NCI-H1930 (cell line): ENCODE measurements at places on chromosomes 1 and 21.

GRCh38 chr1:201711811-201712210 lies 117.1 kb upstream of the IPO9 start:
- DNase-seq: no peak

DNA sequence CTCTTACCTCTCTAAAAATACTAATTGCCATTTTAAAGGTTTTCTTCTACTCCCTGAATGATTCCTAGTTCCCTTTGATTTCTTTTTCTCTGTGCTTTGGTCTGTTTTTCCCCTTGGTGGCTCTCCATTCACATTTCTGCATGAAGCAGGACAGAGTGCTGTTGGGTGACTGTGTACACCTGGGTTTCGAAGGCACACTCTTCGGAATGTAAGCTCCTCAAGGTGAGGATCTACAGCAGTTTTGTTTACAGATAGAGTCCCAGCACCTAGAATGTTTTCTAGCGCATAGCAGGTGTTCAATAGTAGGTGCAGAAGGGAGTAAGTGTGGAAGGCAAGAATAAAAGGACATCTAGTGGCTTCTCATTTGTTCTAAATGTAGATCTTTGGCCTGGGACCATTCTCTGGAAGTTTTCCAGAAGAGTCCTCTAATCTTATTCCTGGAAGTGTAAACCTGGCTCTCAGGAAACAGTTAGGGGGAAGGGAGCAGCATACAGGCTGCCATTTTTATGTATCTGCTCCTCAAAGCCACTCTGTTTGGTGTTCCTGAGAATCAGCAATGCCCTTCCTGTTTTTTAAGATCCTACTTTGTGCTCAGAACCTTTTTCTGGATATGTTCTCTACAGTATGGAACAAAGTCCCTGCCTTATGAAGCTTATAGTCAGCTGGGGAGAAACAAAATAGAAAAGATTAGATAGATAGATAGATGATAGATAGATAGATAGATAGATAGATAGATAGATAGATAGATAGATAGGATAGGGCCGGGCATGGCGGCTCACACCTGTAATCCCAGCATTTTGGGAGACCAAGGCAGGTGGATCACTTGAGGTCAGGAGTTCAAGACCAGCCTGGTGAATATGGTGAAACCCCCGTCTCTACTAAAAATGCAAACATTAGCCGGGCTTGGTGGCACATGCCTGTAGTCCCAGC lies 22.8 kb upstream of the EFNA1 start:
- no peak for DNase-seq

GRCh38 chr1:201505503-201505890 lies 1.4 kb downstream of the CSRP1 start:
- DNase-seq: no peak

DNA sequence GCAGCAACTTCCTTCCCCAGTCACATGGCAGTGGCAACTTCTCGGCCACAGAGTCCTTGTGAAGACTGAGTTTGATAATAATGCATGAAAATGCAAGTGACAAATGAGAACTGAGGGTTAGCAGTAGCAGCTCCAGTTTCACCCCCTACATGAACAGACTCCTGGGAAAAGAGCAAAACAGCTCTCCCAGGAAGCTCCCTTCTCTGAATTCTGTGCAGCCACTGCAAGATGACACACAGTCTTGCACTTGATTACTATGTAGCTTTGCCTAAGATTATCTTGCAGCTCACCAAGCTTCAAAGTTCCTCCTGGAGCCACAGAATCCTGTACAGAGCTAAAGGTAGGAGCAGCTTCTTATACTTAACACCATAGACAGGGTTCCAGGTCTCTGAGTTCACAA lies 4.7 kb downstream of the PGBD5 start:
- no peak for DNase-seq

DNA sequence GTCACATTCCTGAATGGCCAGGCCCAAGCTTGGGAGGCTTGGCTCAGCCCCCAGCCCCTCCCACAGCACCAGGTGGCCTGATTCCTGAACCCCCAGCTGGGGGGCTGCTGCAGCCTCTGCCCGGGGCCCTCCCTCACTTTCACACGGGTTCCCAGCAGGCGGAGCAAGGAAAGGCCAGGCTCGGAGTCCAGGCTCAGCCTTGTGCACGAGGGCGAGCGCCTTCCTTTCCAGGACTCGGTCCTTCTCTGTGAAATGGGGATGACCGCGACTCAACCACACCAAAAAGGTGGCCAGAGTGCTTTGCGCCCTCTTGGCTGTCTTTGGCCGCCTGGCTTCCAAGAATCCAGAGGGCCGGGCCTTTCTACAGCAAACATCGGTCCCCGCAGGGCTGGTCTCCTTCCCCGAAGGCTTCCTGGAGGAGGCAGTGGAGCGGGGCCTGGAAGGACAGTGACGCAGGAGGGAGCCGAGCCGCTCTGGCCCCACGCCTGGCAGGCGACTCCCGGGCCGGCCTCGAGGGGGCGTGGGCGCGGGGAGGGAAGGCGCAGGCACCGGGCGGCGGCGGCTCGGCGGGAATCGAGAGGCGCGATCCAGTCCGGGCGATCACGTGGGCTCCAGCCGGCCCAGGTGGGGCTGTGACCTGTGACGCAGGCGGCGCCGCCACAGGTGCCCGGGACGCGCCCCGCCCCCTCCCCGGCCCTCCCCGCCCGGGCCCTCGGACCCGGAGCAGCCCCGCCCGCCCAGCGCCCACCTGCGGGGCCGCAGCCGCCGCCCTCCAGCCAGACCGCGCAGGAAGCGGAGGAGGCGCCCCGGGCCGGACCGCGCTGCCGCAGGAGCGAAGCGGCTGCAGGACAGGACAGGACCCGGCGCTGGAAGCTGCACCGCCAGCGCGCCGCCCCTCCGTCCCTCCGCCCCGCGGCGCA lies at the start of gene ARHGEF16:
Gene ARHGEF16 (plus strand): TSS at position 775 of the 920 bp plus-strand sequence. CDS start 8,420 bp downstream, outside the sequence.
- DNase-seq: peak; percentile 78

GRCh38 chr1:172760121-172760520 lies 101.2 kb downstream of the FASLG start:
- DNase-seq: no peak

GRCh38 chr1:2277741-2278488 lies 49.8 kb downstream of the SKI start:
- DNase-seq: no peak

GRCh38 chr1:14696761-14697160 lies 98.3 kb downstream of the KAZN start:
- no peak for DNase-seq

GRCh38 chr1:184892116-184892515 lies 82.2 kb downstream of the NIBAN1 start:
- DNase-seq: no peak

- no peak for DNase-seq
Observed at GRCh38 chr1:200784576-200784975, 45.9 kb downstream of the CAMSAP2 start.

DNA sequence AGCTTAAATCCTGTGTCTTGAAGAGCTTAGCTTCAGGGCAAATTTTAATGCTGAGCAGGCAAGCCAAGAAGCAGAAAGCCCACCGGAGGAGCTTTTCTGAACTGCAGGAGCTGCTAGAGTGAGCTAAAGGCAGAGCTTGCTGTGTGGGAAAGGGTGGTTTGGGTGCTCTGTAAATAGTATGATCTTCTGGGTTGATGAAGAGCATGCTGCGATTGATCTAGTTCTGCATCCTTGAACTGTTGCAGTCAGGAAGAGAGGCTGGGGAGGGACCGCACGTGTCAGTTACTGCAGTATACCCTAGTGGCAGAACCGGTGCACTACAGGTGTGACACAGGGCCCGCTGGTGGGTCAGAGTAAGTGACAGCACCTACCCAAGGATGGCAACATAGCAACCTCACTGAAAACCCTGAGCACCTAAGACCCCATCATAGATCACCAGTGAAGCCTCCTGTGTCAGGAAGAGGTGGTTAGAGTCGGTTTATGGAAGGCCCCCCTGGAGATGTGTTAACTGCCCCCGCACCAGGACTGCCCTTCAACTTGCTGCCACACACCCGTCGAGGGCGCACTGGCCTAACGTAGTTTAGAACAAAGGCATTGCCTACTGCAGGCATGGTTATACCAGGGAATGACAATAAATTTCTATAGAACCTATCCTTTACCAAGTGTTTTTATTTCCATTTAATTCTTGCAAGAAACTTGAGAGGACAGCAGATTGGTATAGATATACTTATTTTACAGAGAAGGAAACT lies 146.0 kb upstream of the KIAA0040 start:
- no peak for DNase-seq

GRCh38 chr1:23366598-23366997 lies 3.0 kb downstream of the ZNF436 start:
- no peak for DNase-seq

- no peak for DNase-seq
Observed at GRCh38 chr1:113320272-113320671, 70.0 kb upstream of the MAGI3 start.

DNA sequence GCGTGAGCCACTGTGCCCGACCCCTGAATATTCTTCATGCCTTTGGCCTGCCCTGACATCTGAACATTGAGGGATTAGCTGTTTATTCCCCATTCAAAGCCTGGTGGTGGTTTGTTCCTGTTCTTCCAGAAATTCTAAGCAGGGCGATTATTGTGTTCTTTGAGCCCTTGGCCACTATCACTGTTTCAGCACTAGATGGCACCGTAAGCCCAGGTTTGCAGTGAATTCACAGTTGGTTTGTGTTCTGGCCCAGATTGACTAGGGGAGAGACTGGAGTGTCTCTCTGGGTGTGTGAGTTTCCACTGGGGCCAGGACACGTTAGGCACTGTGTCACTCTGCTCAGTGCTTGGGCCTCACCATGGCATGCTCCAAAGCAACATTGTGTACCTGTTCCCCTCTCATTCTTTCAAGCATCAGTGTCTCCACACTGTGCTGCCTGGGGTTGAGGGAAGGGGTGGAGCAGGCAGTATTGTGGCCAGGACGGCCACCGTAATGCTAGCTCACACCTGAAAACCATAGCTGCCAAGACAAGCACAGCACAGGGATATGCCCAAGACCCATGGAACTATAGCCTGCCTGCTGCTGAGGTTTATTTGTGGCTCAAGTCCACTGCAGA lies 52.7 kb downstream of the PKN2 start:
- DNase-seq: no peak

DNA sequence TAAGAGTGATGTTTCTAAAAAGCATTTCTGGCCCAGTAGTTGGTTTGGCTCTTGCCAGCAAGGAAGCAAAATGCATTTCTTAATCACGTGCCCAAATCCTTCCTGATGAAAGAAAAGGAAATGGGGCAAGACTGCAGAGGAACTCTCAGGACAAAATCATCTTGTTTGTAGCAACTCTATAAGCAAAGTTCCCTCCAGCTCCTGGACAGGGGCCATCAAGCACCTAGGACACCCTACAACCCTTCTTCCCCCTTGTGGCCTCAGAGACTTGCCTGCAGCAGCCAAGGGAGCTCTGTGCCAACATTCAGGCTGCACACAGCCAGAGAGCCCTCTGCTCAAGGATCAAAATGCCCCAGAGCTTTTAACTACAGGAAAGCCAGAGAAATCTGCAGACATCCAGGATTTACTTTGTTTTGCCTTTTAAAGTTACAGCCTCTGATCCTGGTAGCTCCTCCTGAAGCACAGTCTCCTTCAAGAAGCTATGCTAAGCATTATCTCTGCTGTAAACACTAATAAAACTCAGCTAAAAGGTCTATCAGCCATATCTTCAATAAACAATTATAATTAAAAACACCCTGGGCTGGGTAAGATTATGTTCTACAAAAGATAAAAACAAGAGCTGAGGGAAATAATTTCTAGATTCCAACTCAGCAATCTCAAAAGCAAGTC lies 105.0 kb downstream of the KIAA0319L start:
- DNase-seq: no peak

DNA sequence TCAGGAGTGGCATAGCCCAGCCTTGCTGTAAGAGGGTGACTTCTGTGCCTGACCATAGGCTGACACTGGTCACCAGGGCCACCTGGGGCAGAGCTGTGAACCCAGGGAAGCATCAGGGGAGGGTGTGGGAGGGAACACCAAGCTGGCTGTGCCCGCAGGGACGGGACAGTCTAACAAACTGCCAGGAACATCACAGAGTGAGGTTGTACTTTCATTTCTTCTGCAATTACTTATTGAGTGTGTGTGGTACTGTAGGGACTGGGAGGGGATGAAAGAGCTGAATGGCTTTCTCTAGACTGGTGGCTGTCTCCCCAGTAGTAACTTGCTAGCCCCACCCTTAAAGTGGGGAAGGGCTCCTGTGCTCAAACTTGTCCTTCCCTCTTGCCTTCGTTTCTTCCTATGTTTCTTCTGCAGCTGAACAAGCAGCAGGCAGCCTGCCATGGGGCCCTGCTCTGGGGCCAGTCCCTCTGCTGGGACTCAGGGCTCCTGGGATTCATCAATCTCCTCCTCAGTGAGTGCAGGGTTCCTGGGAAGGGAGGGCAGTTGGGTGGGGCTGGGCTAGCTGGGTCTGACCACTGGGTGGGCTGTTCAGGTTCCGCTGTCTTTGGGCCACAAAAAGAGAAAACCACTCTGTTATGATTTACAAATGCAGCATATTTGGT lies 39.7 kb upstream of the ETV3 start:
- no peak for DNase-seq

DNA sequence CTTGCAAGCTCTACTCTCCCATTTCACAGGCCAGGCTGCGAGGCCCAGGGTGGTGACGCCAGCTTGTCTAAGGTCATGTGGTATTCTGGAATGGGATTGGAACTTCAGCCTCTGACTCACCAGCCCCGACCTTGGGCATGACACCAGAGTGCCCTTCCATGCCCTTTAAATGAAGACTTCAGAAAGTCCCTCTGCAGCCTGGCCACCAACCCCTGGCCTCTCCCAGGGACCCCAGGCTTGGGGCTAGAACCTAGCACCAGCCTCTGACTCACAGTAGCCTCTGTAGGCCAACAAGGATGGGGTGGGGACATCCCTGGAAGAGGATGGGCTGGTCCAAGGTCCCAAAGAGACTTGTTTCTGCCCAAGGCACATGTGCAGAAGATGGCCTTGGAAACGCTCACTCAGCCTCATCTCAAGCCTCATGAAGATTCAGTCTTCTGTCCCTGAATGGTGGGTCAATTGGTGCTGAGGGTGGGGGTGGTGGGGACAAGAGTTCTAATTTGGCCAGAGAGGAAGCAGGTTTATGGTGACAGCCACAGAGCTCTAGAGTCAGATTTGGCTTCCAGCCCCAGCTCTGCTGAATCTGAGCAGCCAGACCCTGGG lies 36.1 kb upstream of the RUNX3 start:
- DNase-seq: no peak

GRCh38 chr1:33296082-33296458 lies 24.8 kb downstream of the A3GALT2 start:
- DNase-seq: no peak

DNA sequence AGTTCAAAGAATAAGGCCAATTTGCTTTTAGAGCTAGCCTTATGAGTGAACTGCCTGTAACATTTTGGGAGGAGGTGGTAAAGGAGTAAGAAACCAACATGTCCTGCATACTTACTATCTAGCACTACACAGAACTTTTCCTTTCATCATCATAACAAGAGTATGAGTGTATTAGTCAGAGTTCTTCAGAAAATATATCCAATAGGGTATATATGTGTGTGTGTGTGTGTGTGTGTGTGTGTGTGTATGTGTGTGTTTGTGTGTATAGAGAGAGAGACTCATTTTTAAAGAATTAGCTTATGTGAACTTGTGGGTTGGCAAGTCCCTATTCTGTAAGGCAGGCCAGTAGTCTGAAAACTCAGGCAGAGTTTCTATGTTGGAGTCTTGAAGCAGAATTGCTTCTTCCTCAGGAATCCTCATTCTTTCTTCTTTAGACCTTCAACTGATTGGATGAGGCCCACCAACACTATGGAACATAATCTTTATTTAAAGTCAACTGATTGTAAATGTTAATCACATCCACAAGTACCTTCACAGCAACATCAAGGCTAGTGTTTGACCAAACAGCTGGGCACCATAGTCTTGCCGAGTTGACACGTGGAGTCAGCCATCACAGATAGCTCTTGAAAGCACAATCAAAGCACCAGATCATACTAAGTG lies 121.9 kb downstream of the CYYR1 start:
- DNase-seq: no peak

GRCh38 chr21:20611008-20611407 lies 387.2 kb upstream of the NCAM2 start:
- no peak for DNase-seq

- DNase-seq: no peak
Observed at GRCh38 chr1:209063767-209064659, 519.5 kb upstream of the CAMK1G start.
